Activated T-cell treated with anti-CD3 and anti-CD28 coated beads, Interleukin-2, amount 50 U/mL, for 1 hour (primary cell): ENCODE measurements at places on chromosomes 4 and X.

DNA sequence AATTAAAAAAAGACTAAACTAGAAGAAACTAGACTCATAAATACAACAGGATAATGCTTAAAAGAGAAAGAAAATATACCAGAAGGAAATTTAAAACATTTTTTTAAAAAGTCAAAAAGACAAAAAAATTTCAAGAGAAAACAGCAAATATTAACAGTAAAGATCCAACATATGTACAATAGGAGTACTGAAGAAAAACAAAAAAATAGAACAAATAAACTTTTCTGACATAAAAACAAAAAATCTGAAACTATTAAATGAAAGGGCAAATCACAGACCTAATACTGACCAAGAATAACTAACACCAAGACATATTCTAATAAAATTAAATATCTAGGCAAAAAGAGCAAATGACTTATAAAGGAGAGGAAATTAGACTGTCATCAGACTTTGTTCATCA is 11.5 kb downstream of the DNAJB14 start:
- no peak for DNase-seq

- no peak for DNase-seq
Observed at GRCh38 chrX:150544835-150545770, 23.3 kb upstream of the MTM1 start.

DNA sequence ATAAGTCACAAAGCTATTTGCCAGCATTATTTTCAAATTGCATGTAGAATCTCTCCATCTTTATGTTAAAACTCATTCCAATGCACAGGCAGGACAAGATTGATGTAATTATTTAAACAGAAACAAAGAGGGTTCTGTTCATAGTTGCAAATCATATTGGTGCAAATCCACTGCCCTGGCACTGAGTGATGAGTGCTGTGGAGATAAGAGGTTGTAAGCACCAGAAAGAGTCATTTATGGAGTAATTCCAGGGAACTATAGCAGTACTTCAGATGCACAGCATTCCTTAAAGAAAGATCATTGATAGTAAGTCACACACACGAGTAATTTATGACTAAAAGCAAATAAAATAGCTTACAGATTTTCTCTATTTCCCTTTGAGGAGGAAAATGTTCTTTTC is 337.7 kb upstream of the CTSO start:
- DNase-seq: no peak

DNA sequence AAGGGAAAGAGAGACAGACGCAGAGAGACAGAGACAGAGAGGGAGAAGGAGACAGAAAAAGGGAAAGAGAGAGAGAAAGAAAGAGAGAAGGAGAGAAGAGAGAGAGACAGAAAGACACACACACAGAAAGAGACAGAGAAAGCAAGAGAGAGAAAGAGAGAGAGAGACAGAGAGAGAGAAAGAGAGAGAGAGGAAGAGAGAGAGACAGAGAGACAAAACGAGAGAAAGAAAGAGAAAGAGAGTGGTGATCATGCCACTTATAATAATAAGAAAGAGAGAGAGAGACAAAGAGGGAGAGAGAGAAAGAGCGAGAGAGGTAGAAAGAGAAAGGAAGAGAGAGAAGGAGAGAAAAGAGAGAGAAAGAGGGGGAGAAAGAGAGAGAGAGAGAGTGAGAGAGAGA is 51.4 kb downstream of the SHOX start:
- no peak for DNase-seq

DNA sequence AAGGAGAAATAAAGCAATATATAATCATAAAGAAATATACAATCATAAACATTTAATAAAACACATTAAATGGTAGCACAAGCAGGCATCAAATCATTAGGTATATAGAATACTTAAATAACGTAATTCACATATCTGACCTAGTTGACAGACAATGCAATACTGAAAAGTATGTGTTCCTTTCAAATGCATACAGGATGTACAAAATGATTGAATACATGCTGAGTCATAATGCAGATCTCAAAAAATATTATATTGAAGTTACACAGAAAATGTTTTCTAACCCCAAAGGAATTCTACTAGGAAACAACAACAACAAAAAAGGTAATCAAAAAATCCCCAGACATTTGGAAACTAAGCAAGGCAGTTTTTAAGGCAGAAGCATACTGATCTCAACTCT is 1072.0 kb upstream of the INTU start:
- DNase-seq: no peak

DNA sequence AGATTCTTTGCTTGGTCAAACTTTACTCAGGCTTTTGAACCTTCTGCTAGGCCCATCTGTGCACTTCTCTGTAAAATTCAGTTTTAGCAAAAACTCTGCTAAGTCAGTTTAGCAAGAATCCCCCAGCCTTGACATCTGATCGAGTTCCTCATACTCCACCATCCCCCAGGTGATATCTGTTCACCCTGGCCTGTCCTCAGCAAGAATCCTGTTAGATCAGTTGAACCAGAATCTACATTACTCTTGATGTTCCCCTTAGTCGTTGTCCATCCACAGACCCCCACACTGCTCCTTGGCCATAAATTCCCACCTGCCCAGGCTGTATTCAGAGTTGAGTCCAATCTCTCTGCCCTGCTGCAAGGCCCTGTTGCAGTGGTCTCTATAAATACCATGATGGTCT is 162.6 kb downstream of the ZNF674 start:
- DNase-seq: no peak

GRCh38 chr4:171919314-171919713 is 106.1 kb downstream of the GALNTL6 start:
- no peak for DNase-seq

DNA sequence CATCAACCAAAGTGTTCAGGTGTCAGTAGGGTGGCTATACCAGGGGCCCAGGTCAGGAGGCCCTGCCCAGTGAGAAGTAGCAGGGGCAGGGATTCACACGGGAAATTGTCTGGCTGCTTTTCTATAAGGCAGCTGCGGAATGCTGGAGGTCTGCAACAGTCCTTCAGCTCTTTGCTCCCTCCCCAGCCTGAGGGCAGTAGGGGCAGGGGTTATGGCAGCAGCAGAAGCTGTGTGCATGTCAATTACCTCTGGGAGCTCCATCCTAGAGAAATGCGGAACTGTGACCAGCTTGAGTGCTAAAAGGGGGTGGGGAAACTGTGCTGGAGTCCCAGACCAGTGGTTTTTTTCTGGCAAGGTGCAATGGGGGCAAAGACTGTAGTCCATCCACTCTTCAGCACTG is 810.4 kb downstream of the PCDH7 start:
- no peak for DNase-seq

DNA sequence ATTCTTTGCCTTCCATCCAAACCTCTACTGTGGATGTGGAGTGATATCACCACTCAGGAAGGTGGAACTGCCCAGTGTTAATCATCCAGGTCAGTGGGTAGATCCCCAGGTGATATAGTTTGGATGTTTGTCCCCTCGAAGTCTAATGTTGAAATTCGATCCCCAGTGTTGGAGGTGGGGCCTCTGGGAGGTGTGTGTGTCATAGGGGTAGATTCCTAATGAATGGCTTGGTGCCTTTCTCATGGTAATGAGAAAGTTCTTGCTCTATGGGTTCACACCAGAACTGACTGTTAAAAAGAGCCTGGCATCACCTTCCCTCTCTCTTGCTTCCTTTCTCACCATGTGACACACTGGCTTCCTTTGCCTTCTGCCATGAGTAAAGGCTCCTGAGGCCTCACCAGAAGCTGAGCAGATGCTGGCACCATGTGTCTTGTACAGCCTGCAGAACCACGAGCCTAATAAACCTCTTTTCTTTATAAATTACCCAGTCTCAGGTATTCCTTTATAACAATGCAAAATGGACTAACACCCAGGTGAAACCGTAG is 6.8 kb upstream of the SOWAHB start:
- no peak for DNase-seq

GRCh38 chr4:10535912-10536311 is 78.7 kb upstream of the ZNF518B start:
- no peak for DNase-seq

DNA sequence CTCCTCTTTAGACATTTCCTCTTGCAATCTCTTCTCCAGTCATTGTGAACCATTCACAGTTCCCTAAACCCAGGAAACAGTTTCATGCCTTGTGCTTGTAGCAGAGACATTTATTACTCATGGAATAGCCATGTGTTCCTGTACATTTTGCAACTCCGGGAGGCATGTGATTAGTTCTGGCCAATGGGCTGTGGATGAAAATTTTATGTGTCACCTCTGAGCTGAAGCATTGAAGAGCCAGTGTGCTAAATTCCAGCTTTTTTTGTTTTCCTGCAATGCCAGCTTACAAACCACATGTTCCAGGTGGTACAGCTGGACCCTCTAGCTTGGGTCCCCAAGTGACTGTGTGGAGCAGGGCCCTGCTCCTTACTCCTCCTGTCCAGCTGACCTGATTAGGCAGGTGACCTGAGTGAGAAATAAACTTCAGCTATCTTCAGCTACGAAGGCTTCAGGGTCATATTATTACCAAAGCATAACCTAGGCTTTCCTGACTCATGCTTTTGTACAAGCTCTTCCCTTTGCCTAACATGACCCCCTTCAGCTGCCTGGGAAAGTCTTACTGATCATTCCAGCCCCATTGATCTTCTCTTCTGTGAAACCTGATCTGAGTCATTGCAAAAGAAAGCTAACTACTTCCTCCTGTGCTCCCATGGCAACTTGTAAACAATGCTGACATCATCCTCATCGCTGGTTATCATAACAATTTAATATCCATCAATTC is 200.4 kb downstream of the PTTG2 start:
- no peak for DNase-seq

DNA sequence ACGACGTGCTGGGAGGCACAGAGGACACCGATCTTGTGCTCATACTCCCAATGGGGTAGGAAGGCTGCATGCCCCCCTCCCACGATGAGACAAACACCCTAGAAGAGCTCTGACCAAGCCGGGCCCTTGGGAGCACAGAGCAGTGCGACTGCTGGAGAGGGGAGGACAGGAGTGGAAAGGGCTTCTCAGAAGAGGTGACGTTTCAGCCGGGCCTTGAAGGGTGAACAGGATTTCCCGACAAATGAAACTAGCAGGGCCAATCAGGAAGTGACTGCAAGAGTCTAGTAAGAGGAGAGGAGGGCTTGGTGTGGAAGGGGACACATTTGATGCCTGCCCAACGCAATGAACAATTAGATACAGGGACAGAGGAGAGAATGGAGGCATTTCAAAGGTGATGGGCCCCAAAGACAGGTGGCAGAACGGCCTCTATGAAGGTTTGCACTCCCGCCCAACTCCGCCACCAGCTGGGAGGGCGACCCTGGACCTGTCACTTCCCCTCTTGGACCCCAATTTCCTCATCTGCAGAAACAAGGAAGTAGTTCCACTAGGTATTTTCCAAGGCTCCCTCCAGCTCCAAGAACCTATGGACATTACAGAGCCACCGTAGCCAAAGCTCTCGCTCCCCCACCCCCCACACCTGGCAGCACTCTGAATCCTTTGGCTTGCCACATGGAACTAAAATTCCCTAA is 3.9 kb downstream of the HCFC1 start:
- no peak for DNase-seq

GRCh38 chr4:139972305-139972704 is 181.7 kb downstream of the MAML3 start:
- DNase-seq: no peak

- no peak for DNase-seq
Observed at GRCh38 chr4:17029964-17030363, 131.5 kb upstream of the LDB2 start.

DNA sequence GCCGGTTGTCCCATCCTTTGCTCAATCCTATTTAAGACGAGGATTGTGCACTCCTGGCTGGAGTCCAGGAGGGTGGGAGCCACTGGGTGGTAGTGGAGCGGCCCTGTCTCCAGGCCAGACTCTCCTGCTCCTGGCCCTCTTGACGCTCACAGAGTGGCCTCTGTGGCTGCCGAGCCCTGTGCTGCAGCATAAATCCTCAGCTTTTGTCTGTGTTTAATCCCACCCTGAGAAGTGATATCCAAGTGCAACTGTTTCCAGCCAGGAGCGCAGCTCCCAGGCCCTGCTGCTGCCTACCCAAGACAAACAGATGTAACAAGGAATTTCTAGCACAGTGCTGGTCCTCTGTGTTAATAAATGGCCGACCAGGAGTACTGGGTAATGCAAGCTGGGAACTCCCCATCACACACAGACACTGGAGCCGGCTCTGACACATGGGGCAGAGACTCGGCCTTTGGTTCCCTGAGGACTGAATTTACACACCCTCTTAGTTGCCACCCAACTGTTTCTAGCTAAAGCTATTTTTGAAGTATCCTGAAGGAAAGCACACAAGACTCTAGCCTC is 85.3 kb downstream of the GATB start:
- DNase-seq: no peak

GRCh38 chr4:3074846-3075651 is 568 bp downstream of the HTT start:
- DNase-seq: no peak

DNA sequence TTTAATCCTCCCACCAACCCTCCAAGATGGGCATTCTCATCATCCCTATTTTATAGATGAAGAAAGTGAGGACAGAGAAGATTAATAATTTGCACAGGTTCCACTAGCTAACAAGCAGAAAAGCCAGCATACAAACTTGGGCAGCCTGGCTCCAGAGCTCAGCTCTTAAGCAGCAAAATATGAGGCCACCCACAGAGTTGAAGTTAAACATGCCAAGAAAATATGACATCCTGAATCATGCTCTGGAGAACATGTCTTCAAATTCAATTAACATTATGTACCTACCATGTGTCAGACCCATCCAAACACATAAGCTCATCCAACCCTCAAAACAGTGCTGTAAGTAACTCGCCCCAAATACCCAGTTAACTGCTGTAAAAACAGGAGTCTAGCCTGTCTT is 33.9 kb downstream of the USP46 start:
- no peak for DNase-seq

GRCh38 chr4:53963336-53963735 is 101.1 kb downstream of the CHIC2 start:
- DNase-seq: no peak

GRCh38 chr4:148961526-148961925 is 519.3 kb upstream of the NR3C2 start:
- DNase-seq: no peak

- DNase-seq: no peak
Observed at GRCh38 chr4:24736066-24736465, 59.3 kb upstream of the SOD3 start.

- DNase-seq: no peak
Observed at GRCh38 chrX:45172890-45173289, 27.8 kb downstream of the DIPK2B start.

DNA sequence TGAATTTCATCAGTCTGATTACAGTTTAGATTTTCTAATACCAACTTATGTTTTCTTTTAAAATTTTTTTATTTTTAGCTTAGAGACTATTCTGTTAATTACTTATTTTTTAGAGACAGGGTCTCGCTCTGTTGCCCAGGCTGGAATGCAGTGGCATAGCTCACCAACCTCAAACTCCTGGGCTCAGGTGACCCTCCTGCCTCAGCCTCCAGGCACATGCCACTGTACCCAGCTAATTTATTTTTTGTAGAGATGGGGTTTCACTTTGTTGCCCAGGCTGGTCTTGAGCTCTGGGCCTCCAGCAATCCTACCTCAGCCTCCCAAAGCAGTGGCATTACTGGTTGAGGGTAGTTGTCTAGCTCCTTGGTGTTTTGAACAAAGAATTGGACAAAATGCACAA is 102.0 kb downstream of the KLHL8 start:
- DNase-seq: no peak

GRCh38 chrX:138710866-138711341 is 613 bp downstream of the FGF13 start:
- no peak for DNase-seq

GRCh38 chr4:7430368-7430964 is 4.3 kb downstream of the PSAPL1 start:
- DNase-seq: no peak
